ENCODE measurements at places on chromosomes 7 and 10. TPM values are rescaled to one million over a fixed set of nuclear protein-coding genes. Genes with fewer than 3 reads are reported as not detected.

The FOXP2 gene
- 1.9 TPM for total RNA-seq

The OIT3 gene
- total RNA-seq = 0.32 TPM

The PAPOLB gene
- total RNA-seq = 0.05 TPM

The SPDYE6 gene
- total RNA-seq = not detected

The C10orf143 gene
- 2.6 TPM for total RNA-seq

The HIPK2 gene
- total RNA-seq = 218 TPM

The TRIM50 gene
- not detected for total RNA-seq

The LIPK gene
- not detected for total RNA-seq

The LRRD1 gene
- 0.43 TPM for total RNA-seq

The TMEM225B gene
- total RNA-seq = not detected

The HHEX gene
- total RNA-seq = 4.4 TPM

The GLI3 gene
- total RNA-seq = 10.5 TPM

The PDZD7 gene
- 0.40 TPM for total RNA-seq

The FRAT2 gene
- 4.8 TPM for total RNA-seq

The GBX1 gene
- total RNA-seq = 0.57 TPM

The HMX3 gene
- not detected for total RNA-seq

The PDGFA gene
- 38.9 TPM for total RNA-seq

The PNLIPRP1 gene
- total RNA-seq = not detected

The CCL24 gene
- total RNA-seq = not detected

The CYP17A1 gene
- total RNA-seq = not detected

The ZNF488 gene
- 0.16 TPM for total RNA-seq

The ARMH3 gene
- 50.4 TPM for total RNA-seq

The TCAF2 gene
- total RNA-seq = 0.54 TPM
